Central memory CD8-positive, alpha-beta T cell (primary cell): ENCODE measurements at places on chromosomes 1 and 21.

DNA sequence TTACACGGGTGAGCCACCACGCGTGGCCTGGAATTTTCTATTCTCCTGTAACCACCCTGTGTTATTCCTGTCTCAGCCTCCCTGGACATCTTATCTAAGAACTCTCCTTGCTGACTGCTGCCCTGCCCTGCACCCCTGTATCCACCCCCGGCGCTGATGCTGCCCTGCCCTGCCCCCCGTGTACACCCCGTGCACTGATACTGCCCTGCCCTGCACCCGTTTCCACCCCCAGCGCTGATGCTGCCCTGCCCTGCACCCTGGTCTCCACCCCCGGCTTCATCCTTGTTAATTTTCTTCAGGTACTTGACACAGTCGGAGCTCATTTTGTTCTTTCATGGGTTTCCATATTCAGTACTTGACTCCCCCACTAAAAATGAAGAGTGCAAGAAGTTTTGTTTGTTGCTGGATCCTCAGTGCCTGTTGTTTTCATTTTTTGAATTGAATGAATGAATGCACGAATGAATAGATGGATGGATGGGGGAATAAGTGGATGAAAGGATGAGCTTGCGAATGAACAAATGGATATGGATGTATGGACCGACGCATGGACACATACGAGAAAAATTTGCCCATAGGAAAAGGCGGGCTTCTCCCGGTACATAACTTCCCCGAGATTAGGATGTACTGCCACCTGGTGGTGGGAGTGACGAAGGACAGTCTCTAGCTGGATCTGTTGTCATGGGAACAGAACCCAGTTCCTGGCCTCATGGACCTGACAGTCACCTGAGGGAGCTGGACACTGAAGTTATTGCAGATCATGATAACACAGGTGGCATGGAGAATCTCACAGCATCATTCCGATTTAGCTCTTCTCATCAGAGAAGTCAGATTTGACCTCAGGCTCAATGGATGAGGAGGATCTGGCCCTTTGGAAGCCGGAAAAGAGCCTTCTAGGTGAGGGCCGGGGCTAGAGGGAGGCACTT lies 14.9 kb downstream of the AADACL4 start:
- DNase-seq, result peak; percentile 46

DNA sequence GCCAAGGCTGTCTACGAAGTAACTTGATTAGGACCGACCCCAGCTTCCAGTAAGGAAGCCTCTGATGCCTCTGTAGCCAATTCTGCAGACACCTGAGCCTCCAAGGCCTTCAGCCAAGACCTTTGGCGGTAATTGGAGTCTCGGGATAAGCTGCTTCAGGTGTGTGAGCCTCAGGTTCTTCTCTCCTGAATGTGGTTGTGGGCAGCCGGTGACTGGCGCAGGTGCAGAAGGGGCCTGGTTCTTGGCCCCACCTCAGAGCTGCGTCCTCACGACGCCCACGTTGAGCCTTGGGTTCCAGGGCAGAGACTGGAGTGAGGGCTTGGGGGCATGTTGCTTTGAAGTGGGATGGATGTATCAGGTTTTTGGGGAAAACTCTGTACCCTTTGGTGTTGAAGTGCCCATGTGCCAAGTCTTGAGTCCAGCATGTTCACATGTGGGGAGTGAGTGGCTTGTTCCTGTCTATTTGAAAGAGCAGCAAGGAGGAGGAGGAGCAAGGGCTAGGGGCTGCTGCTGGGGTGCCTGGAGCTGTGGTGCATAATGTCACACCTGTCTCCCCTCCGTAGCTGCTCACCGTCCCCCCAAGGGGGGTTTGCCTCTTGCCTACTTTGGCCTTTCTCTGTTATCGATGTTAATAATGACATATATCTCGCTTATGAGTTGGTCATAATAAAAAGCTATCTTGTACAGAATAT lies 1.4 kb downstream of the PSEN2 start:
- DNase-seq, result no peak

DNA sequence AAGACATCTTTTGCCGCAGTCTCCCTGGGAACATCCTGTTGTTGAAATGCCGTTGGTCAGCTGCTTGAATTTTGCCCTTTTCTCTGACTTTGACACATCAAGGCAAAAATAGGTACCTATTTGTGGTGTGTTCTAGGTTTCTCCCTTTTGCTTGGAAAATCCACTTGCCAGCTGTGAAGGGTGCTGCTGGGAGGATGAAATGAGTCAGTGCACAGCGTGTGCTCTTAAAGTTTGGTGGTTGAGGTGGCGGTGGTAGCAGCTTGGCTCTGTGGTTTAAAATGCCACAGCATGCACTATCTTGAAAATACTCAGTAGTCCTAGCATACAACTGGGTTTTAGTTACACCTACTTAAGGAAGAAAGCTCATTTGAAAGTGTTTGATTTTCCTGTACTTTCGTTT lies 183.8 kb downstream of the DHRS3 start:
- peak; percentile 27 for DNase-seq

GRCh38 chr1:209062863-209063262 lies 520.7 kb upstream of the CAMK1G start:
- DNase-seq, result no peak

DNA sequence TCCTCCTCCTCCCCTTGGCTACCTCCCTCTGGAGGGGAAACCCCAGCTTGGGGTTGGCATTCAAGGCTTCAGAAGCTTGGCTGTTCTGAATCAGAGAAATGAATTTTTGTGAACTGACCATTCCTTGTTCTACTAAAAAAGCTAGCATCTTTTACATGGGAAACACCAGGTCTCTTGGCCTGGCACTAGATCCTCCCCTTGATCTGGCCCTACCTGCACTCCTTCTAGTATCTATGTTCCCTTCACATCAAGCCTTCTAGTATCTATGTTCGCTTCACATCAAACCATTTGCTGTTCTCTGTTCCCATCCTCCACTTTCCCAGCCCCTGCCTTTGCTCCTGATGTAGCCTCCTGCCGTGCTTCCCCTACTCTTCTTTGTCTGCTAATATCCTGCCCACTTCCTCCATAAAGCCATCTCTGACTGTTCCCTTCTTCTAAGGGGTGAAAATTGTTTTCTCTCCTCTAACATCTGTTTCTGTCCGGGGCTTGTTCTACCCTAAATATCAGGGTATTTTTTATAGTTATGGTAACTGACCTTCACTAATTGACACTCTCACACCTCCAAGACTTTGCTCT lies 25.8 kb downstream of the FAM151A start:
- no peak for DNase-seq

DNA sequence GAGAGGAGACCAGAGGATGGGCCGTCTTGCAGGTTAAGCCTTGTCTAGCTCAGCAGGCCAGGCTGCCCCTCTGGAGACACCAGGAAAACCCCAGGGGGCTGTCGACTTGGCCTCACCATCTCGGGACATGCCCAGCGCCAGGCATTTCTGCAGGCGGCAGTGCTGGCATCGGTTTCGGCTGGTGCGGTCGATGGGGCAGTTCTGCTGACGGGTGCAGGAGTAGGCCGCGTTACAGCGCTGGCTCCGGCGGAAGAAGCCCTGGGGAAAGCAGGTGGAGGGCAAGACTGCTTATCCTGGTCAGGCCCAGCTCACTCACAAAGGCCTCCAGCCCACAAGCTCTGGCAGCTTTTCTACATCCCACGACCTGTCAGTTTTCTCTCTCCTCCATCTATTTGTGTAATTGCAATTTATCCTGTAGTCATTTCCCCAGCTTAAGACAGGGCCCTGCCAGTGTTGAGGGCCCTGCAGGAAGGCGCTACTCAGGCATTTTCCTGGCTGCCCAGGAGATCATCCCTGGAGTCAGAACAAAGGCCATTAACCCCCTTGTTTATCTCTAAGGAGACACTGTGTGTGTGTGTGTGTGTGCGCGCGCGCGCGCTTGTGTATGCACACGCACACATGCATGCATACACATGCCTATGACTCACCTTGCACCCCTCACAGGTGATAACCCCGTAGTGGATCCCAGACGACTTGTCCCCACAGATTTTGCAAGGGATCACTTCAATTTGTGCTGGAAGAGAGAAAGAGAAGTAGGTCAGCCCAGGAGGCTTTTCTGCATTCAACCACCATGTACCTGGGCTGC lies 11.5 kb upstream of the LINGO4 start:
- no peak for DNase-seq

DNA sequence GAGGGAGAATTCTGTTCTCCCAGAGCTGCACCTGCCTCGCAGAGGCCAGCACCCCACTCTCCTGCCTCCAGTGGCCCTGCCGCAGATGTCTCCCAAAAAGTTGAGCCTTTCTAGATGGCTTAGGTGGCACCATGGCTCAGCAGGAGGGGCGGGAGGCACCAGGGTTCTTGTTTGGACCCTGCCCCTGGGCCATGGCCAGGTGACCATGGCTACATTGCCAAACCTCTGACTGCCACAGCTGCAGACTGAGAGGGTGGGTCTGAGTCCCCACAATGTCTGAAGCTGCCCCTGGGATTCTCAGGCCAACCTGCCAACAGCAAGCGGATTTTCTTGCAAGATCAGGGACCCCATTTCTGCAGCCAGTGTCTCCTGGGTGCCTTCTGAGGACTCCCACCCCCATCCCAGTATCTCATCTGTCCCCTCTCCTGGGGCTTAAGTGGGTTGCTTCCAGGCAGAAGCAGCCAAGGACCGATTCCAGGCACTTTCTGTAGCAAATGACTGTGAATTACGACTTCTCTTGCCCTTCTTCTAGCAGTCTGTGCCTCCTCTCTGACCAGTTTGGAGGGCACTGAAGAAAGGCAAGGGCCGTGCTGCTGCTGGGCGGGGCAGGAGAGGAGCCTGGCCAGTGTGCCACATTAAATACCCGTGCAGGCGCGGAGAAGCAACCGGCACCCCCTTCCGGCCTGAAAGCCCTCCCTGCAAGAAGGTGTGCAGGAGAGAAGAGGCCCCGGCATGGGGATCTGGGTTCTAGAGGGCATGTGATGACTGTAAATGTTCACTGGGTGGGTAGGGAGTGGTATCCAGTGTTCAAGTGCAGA lies 22.5 kb downstream of the SESN2 start:
- DNase-seq, result no peak

DNA sequence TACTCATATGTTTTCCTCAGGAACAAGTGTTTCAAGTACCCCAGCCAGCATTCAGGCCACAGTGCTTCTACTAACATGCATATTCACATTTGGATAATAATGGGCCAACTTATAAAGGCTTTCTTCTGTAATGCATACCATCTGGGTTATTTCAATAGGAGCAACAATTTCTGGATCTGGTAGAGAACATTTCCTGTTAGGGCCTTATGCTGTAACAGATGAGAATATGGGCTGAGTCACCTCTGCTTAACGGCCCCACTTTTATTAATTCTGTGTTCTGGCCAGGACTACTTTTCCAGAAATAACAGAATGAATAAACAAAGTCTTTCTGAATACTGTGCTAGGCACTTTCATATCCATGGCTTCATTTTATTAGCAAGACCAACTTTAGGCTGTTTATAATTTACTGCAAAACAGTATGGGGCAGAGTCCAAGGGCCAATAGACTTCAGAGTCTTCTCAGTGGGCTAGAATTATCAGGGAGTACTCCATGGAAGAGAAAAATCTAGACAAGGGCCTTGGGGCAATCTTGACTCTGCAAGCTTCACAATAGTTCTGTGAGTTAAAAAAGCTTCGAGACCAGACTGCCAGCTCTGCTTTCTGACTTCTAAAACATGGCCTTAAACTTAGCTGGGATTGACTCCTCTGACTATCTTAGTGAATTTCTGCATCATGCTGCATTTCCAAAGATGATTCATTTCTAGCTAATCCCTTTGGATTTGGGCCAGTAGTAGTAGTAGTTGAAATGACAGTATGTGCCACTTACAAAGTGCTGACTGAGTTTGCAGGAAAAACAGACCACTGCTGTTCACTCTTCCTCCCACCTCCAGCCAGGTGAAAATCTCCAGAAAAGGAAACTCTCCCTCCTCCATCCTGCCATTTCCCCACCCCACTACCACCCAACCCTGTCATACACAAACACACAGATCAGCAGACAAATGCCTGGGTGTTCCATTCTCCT lies 8.2 kb upstream of the SSX2IP start:
- no peak for DNase-seq

DNA sequence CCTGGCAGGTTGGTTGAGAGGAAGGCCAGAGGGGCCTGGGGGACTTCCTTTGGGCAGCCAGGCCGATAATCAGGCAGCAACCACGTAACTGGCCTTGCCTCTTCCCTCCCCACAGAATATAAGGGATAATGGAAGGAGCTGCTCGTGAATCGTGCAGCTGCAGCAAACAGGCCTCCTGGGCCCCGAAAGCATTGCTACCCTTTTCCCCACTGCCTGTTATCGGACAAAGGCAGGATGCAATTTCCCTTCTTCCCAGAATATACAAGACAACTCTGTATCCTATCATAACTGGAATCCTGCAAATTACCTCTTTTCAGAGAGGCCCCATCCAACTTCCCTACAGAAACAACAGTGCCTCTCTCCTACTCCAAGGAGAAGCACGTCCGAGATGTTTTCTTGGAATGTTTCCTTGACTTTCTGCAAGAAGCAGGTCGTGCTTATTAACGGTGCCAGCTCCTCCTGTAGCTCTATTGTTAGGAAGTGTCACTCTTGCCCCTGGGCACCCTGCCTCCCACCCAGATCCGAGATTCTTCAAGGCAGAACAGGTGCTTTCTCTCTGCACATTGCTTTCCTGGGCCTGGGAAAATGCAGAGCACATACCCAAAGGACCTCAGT lies 106.0 kb upstream of the TIAM1 start:
- no peak for DNase-seq

- no peak for DNase-seq
Measured at GRCh38 chr1:32388641-32389040, 5.6 kb downstream of the BSDC1 start.

DNA sequence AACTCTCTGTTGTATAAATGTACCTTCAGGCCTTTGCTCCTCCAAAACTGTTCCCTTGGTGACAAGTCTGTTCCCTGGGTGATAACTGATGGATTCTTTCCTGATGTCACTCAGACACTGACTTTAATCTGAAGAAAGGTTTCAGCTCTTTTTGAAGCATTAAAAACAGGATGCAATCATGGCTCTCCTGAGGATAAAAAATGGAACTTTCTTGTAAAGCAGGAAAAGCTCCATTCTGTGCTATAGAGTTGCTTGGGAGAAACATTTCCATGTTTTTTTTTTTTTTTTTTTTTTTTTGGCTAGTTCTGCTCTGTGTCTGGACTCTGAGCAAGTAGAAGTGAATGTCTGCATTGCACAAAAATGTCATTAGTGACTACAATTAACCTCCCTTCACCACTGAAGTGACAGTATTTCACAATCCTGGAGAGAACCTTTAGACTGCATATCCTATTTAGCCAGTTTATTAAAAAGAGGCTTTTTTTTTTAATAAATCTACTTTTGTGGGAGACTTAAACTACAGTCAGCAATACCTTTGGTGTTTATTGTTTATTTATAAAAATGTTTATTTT lies 101.7 kb upstream of the PRMT6 start:
- DNase-seq, result no peak

GRCh38 chr1:12549460-12550349 lies 68.3 kb downstream of the DHRS3 start:
- no peak for DNase-seq

DNA sequence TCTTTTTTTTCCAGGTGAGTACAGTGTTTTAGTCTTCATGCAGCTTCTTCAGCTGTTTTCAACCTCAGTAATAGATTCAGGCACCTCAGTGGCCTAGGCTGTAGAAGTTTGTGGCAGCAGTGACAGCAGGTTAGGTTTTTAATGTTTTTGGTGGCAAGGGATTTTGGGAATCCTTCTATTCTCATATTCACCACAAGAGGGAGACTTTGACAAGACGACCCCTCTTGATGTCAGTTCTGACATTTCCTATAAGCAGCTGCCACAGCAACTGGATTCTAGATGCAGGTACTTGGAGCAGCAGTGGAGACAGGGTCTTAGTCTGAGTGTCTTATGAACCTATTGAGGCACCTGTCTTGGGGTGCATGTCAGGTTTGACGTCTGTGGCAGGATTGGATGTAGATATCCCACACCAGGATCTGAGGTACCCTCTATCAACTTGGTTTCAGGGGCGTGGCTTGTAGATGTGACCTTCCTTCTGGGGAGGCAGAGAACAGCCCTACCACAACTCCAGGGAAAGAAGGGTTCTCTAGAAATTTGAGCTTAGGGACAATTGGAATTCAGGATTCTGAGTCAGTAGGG lies 1104.2 kb upstream of the TMPRSS15 start:
- DNase-seq, result no peak
